ENCODE measurements at places on chromosomes 7 and 10.

- no peak for DNase-seq
Measured at GRCh38 chr10:132805599-132805998, 19.7 kb upstream of the NKX6-2 start.

- DNase-seq: no peak
Measured at GRCh38 chr7:151330181-151330580, 11.4 kb upstream of the NUB1 start.

- DNase-seq: no peak
Measured at GRCh38 chr10:132551808-132552130, 14.2 kb downstream of the INPP5A start.

DNA sequence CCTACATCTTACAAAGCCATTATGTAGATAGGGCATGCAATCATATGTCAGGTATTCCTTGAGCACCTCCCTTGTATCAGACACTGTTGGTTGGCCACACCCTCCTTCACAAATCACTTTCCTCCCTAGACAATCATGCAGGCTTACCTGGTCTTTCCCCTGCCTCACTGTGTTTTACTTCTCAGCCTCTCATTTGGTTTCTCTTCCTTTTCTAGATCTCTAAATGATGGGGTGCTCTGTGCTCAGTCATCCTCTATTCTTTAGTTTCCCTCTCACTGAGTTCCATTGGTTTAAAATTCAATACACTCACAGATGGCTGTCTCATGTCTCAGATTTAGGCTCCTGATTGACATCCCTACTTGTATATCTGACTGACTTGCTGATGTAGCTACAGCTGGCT lies 31.4 kb downstream of the ANK3 start:
- DNase-seq: no peak

DNA sequence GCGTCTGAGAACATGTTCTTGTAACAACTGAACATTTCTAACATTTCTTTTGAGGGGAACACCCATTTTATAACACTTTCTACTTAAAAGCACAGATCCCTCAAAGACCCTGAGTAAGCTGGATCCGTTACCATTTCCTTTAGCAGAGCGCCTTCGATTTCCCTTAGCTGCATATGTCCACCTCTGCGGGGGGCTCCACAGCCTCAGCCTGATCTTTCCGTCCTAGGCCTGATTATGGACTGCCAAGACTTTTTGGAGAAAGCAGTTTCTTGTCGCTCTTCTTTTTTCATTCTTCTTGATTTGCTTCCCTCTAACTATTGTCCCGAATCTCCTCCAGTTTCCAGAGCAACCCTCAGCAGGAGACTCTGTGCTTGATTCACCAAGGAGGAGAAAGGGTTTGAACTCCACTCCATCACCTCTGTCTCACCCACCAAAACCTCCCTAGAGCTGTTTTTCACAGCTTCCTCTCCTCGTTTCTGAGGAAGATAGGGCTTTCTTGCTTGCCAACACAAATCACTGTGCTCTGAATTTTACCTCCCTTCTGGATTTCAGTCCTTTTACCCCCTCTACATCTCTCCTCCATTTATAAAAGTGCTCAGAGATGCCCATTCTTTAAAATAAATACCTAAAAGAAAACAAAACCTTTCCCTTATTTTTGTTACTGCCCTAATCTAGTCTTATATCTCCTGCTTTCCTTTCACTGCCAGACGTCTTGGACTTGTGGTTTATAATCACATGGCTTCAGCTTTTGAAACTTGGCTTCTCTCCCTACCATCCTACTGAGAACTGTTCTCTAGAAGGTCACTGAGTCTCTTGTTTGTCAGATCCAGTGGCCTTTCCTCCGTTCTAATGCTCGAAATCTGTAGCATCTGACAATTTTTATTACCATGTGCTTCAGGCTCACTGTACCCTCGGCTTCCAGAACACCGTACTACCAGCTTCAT lies 30.5 kb upstream of the ZRANB1 start:
- no peak for DNase-seq

GRCh38 chr10:24771943-24772694 lies 48.4 kb upstream of the ARHGAP21 start:
- no peak for DNase-seq

DNA sequence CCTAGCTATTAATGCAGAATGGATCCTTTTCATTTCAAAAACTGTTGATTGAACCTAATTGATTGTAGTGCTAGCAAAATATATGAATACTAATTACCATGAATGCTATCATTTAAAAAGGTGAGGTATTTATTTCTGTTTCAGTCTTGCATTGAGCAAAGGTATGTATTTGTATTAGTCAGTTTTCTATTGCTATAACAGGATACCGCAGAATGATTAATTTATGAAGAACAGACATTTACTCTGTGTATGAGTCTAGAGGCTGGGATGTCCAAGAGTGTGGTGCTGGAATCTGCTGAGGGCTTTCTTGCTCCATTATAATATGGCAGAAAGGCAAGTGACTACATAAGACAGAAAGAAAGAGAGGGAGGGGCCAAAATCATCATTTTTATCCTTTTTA lies 199.2 kb downstream of the KIF20B start:
- DNase-seq: no peak

GRCh38 chr7:106022193-106022821 lies 59.2 kb downstream of the CDHR3 start:
- DNase-seq: no peak

GRCh38 chr10:101053516-101053915 lies 8.3 kb upstream of the KAZALD1 start:
- no peak for DNase-seq

GRCh38 chr10:126650161-126650560 lies 20.3 kb downstream of the C10orf90 start:
- DNase-seq: no peak

DNA sequence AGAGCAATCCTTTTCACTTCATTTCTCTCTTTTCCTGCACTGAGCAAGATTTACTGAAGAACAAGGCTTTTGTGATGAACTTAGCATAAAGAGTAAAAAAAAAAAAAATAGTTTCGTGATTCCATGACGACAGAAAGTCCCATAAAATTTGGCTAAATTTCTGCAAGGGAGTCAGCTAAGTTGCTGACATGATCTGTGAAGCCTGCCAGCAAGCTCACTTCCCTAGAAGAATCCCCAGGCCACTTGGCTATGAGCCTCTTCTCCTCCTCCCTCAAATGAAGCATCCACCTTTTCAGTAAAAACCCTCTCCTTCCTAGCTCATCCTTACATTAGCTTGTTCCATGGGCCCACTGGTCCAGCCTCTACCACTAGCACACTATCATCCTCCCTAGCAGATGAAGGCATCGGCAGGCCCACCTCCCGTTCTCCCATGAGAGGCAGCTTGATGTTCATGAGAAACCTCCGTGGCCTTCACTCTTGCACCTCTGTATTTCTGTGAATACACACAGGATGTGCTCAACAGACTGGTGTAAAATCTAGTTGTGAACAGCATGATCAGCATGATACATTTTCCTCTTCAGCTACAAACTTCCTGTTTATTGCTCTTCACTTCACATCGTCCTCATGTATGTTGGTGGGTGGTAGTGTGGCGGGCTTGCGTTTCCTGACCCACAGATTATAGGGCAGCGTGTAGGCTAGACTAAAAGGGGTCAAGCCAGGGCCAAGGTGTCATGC lies 30.9 kb downstream of the GIMAP8 start:
- no peak for DNase-seq

DNA sequence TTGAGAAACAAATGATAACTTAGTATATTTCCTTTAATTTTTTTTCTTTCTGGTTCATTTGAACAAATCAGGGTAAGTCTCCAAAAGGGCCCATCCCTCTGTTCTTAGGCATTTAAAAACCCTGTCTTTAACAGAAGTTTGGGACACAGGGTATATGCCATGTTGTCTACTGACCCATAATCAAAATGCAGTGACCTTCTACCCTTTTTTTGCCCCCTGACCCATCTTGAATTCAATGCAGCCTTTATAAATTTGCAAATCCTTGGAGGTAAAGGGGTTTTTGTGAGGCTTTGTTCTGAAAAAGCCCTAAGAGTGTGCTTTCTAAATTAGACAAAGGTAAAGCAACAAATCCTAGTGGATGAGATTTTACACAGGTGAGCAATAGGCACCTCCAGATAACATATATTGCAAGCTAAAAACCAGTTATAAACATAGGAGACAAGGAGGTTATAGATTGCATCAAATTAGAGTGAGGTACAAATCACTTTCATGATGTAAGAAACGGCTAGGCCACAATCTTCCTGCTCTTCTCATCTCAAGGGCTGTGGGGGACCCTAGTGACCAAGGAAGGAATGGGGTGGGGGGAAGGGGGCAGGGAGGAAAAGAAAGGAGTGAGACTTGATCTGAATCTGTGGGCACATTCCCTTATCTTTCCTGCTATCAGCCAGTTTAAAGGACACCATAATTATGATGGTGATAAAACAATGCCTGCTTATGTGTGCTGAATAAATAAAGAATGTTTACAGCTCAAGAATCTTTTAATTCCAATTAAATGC lies 2.7 kb downstream of the SKIDA1 start:
- no peak for DNase-seq

GRCh38 chr10:73368238-73368637 lies 9.6 kb upstream of the CFAP70 start:
- DNase-seq: no peak

GRCh38 chr10:78513330-78513729 lies 479.7 kb downstream of the RPS24 start:
- no peak for DNase-seq

DNA sequence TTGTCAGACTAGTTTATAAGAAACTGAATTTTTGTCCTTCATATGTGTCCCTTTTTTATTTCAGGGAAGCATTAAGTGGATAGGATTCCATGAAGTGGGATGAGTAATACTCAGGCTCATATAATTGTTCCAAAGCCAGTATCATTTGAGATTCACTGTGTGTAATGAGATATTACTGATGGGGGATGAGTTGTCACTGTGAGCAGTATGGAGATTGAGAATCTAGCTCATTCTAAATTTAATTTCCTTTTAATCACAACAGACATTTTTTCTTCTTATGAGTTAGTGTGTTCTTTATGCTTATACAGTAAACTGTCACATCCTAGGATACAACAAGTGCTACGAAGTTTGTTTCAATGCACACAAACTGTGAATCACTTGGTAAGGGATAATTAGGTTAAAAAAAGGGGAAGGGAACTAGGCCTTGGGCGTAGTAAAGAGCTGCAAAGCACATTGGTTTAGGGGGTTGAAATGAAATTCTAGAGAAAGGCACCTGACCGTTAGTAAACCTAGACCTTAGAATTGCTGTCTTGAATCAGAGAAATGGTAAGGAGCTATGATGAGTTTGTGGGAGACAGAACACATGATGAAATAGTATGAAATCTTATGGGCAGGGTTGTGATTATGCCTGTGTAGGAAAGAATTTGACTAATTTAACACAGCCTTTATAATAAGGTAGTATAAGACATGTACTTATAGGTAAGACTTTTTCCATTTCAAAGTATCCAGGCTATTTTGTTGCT lies 153.4 kb downstream of the MLLT10 start:
- no peak for DNase-seq

GRCh38 chr10:118278649-118279048 lies 63.5 kb downstream of the FAM204A start:
- no peak for DNase-seq

- DNase-seq: no peak
Measured at GRCh38 chr10:124568848-124569622, 107.4 kb downstream of the LHPP start.

GRCh38 chr10:12806228-12807095 lies 195.1 kb downstream of the CCDC3 start:
- DNase-seq: no peak

GRCh38 chr7:81600608-81601007 lies 169.2 kb downstream of the HGF start:
- DNase-seq: no peak

- no peak for DNase-seq
Measured at GRCh38 chr7:30659312-30659711, 22.9 kb downstream of the CRHR2 start.

- no peak for DNase-seq
Measured at GRCh38 chr10:76354212-76354738, 922.9 kb downstream of the LRMDA start.

DNA sequence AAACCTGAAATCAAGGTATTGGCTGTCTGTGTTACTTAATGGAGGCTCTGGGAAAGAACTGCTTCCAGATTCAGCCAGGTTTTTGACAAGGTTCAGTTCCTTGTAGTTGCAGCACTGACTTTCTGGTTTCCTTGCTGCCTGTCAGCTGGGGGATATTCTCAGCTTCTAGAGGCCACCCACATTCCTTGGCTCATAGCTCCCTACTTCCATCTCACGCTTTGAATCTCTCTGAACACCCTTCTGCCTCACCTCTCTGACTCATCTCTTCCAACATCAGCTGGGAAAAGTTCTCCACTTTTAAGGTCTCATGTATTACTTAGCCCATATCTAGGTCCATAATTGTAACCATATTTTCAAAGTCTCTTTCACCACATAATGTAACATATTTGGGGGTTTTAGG lies 22.9 kb upstream of the GPR22 start:
- no peak for DNase-seq
